Stimulated activated CD4-positive, alpha-beta T cell treated with anti-CD3 and anti-CD28 coated beads, Interleukin-1b, Interleukin-23, amount 100 ng/mL, for 1 hour (primary cell): ENCODE measurements at places on chromosomes 11 and 22.

DNA sequence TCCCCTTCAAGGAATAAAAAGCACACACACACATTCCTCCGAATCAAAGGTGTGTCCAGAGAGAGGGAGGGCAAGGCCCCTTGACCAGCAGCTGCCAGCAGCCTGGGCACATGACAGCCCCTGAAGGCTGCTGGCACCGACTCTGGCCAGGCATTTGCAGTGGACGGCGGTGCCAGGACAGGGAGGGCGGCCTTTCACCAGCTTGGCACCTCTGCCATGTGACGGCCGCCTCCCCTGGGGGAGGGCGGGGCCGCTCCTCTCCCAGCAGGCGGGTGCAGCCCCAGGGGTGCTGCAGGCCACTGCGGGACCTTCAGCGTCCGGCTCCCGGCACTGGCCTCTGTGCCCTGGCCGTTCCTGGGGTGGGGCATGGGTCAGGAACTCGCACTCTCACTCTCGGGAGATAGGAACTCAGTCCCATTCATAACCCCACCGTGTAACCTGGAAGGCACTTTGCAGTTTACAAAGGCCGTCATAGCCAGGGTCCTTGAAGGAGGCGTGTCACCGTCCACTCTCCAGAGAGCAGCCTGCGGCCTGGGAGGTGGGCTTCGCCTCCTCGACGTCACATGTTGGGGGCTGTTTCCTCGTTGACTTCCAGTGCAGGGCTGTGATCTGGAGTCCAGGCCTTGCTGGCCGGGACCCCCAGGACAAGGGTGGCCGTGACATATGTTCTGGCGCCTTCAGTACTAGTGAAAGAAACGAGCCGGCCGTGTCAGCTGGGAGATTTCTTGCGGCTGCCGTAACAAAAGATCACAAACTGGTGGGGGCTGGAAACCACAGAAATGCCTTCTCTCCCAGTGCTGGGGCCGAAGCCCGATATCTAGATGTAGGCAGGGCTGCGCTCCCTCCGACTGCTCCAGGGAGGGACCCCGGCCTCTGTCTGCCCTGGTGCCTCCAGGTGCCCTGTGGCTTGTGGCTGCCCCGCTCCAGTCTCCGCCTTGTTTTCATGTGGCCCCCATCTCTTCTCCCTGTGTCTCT, 39.9 kb upstream of the SMIM38 start:
- DNase-seq: no peak

- peak; percentile 44 for DNase-seq
Observed at GRCh38 chr22:23243006-23243573, 62.8 kb downstream of the BCR start.

DNA sequence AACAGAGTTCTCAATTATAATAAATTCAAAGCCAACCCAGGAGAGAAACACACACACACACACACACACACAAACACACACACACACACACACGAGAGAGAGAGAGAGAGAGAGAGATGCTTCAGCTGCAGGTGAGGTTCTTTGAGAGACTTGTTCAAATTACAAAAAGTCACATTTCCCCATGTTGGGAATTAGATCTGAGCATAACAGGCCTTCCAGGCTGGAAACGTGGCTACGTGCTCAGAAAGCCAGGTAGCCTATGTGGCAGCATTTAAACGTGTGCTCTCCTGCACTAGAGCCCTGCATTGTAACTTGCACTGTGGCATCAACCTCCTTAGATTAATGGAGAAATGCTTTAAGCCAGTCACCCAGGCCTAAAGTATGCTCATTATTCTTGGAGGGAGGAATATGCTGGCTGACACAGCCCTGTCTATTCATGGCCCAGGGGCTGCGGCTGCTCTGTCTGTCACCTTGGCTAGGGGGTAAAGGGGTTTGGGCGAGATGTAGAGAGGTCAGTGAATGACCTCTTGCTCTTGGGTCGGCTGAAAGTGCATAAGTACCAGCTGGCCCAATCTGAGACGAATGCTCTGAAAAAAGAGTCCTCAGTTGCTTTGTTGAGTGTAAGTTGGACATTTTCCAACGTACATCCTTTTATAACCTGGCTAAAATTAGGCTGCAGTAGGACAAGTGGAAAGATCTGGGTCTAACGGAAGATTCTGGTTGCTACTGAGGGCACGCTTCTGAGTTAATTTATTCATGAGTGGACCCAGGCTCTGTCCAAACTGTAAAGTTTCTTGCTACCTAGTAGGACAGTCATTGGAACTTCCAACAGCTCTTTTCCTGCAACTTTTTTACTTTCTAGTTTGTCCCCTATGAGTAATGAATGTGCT, 171.1 kb upstream of the SEZ6L start:
- DNase-seq: no peak

DNA sequence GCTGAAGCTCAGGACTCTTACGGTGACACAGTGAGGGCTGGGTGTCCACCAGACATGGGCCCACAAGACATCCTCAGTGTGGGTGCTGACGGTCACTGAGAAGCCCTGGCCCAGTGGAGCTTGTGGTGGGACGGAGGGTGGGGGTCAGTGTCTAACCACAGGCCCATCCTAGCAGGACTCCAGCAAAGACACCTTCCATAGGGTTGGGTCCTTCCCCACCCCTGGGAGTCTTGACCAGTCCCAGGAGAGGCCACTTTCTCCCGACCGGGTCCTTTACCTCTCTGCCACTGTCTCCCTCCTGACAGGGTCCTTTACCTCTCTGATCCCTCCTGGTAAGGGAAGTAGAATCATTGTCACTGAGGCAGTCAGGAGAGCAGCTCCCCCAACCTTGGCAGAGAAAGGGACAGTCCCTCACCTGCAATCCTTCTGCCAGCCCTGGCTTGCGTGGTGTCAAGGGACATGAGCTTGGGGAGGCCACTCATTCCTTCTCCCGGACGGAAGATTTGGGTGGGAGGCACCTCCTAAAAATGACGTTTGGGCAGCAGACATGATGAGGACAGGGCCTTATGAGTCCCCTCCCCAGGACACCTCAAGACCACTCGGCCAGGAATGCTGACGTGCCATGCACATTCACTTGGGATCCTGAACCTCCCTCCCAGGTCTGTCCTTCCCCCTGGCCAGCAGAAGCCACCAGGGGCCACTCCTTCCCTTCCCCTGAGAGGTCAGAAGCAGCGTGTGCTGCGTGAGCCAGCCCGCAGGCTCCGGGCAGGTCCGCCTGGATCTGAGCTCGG, 91.5 kb upstream of the FGF3 start:
- DNase-seq: no peak

GRCh38 chr22:35135165-35135564, 69.2 kb downstream of the ISX start:
- DNase-seq: no peak

DNA sequence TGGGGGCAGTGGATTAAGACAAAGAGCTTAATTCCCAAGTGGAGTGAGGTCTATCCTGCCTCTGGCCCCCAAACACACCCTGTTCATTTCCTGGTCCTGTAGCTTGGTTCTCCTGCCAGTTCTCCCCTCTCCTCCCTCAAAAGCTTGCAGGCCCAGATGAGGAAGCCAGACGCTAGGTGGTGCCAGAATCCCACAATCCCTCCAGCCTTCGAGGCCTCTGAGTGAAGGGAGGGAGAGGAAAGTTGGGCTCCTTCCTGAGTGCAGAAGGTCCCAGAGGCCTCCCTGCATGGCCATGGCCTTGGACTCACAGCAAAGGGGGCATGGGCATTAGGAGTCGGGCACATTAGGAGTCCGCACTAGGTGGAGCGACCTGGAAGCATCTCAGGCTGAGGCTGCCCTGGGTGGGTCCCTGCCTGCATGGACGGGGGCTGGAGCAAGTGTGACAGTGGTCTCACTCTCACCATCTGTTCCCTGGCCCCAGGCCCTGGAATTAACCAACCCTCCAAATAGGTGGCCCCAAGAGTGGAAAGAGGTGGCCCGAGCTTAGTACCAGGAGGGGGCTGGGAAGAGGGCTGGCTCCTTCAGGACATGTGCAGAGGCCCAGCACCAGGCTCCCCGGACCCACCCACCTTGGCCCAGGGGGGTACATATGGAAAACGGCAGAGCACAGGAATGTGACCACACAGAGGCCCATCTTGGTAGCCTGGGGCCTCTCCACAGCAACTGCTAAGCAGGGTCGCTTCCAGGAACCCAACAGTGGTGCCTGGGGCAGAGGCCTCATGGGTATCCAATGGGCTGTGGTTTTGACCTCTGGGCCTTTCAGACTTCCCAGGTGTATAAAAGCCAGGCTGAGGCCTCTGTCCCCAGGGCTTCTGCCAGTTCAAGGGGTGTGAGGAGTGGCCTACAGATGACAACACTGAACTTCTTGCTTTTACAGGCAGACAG, 5.2 kb downstream of the FXYD2 start:
- no peak for DNase-seq
